SK-N-DZ (cell line): ENCODE measurements at places on chromosomes 11 and 22.

- DNase-seq = no peak
Measured at GRCh38 chr11:581752-582151, 5.5 kb downstream of the PHRF1 start.

DNA sequence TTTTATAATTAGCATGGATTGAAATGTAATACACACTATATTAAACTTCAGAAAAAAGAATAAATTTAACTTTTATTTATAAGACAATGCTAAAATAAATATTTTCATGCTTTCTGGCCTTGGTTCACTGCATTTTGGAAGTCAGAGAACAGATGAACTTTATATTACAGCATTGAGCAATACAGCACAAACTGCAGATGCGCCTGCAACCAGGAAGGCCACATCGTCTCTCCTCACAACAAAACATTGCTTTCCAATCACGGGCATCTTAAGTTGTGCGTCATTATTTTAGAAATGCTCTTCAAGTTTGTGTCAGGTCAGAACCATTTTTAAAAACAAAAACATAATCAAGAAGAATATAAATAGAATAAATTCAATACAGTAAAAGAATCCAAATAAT lies 89.3 kb upstream of the CEP126 start:
- DNase-seq = no peak

DNA sequence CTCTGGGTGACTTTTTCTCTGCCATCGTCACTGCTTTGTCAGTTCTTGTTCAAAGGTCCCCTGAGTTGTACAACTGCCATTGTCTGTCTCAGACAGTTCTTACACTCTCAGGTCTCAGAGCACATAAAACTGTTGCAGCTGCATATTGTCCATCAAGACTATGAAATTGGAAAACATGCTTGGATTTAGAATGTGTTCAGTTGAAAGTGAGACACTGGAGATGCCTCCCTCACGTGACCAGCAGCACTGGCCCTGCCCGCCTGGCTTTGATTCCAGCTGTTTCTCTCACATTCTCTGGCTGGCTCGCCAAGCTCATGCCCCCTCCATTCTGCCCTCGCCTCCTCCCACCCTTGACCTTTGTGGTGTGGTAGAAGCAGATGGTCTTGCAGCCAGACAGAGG lies 244.2 kb downstream of the NTM start:
- DNase-seq = no peak

- DNase-seq = no peak
Measured at GRCh38 chr11:45294499-45294898, 8.4 kb upstream of the SYT13 start.

DNA sequence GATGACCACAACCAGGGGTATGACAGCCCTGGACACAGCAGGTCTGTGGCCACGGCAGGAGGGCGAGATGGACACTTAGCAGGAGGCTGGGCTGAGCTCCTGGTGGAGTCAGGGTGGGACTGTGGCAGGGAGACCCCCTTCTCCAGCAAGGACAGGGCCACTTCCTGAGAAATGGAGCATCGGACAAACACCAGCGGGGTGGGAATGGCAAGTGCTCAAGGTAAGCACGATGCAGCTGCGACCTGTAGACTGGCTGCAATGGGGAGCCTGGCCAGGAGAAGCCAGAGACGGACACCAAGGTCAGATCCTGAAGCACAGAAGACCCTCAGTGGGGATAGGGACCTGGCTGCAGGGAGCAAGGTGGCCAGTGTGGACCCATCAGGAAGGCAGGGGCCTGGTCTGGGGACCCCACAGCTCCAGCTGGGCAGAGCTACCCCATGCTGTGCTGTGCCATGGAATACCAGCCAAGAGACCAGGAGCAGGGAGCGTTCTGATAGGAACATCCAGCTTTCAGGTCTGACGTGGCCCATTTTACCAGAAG lies 29.2 kb downstream of the RSPH14 start:
- DNase-seq = no peak

DNA sequence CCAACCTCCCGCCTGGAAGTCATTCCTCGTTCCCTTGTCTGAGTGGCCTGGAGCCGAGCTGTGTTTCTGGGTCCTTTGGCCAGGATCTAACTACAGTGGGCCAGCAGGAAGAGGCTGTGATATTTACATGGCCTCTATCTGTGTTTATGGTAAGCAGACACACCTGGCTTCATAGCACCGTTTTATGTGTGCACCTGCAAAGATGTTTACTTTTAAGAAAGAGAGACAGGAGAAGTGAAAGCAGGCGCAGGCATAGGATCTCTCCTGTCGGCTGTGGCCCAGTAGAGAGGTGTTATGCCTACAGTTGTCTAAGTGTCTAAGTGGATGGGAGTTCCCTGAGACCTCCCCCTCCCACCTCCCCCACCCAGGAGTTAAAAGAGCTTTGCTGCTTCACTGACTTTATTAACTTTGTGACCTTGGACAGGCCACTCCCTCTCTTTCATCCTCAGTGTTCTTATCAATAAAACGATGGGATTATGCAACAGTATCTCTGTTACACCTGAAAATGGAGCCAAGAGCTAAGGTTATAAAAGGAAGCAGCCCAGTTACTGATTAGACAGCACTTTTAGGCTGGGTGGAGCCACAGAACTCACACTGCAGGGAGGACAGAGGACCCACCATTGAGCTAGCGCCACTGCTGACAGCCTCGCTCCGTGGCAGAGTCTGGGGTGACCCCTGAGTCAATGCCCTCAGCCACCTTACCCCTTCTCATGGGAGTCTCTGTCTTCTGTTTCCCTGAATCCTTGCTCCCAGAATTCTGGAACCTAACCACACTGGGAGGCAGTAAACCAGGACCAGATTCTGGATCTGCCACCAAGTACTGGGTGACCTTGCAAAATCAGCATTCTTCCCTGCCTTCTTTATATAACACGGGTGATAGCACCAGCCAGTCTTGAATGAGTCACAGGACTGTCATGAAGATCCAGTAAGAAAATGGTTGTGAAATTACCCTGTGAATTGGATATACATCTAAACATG lies 22.0 kb downstream of the ST14 start:
- no peak for DNase-seq

- DNase-seq = no peak
Measured at GRCh38 chr22:19823902-19824211, 30.8 kb downstream of the GNB1L start.

DNA sequence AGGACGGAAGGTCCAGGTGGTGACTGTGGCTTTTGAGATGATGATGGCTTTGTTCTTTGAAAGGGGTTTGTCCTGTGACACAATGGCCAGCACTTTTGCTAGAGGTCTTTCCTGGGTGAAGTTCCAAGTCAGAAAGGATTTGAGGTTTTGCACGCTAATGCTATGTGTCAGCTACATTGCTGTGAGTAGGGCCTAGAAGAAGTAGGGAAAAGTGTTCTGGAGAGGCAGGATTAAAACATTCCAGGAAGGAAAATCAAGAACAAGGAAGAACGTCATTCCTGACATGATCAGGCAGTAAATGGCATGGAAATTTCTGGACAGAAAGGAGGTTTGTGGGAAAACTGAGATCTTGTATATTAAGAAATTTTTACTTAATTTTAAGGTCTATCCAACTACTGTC lies 290.7 kb downstream of the NTM start:
- no peak for DNase-seq

- no peak for DNase-seq
Measured at GRCh38 chr11:23680488-23681230, 816.2 kb upstream of the LUZP2 start.

- DNase-seq = peak; percentile 13
Measured at GRCh38 chr11:87722756-87723565, 452.3 kb downstream of the RAB38 start.

DNA sequence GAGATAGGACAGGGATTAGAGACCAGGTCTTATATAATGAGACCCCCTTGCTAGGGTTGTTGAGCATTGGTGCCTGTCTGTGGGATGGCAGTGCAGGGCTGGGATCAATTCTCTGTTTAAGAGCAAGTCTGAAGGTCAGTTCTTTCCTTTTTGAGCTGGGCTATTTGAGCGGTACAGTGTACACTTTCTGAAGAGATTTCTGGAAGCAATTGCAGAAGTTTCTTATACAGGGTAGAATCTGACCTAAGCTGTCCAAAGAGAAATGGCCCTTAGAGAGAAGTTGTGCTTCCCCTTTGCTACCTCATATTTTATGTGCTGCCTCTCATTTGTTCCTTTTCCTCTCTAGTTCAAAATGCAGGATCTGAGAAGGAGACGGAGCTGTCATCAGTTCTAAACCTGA lies 35.8 kb downstream of the CSTPP1 start:
- DNase-seq = no peak

DNA sequence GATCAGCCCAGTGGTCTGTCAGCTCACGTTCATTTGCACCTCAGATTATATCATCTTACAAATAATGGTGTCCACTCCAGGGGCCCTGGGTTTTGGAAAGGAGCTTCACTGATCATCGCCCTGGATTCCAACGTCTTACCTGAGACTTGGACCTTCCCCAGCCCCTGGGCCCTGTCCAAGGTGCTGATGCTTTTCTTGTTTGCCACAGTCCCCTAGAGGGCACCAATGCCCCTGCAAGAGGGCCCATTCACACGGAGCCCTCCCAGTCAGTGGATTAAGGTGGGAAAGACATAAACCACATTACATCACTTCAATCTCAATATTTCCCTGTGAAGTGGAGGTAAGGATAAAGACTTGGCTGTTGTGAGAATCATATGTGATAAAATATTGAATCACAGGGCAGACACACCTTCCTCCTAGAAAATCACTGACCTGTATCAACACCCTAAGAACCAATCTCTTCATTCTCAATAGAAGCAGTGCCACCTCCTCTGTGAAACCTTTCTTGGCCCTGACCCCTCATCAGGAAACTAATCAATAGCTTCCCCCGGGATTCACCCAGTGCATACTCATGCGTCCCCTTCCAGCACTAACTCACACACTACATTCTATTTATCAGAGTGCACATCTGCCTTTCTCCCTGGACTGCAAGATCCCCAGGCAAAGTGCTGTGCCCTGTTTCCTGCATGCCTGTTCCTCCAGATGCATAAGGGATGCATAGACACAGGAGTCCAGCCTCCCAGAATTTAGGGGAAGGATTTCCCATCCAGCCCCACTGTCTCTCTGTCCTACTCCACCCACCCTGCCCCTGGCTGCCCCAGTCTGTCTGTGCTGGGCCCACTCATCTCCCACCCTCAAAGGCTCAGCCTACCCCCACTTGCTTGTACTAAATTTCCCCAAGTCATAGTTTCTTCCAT lies 167.0 kb downstream of the BUD13 start:
- no peak for DNase-seq

DNA sequence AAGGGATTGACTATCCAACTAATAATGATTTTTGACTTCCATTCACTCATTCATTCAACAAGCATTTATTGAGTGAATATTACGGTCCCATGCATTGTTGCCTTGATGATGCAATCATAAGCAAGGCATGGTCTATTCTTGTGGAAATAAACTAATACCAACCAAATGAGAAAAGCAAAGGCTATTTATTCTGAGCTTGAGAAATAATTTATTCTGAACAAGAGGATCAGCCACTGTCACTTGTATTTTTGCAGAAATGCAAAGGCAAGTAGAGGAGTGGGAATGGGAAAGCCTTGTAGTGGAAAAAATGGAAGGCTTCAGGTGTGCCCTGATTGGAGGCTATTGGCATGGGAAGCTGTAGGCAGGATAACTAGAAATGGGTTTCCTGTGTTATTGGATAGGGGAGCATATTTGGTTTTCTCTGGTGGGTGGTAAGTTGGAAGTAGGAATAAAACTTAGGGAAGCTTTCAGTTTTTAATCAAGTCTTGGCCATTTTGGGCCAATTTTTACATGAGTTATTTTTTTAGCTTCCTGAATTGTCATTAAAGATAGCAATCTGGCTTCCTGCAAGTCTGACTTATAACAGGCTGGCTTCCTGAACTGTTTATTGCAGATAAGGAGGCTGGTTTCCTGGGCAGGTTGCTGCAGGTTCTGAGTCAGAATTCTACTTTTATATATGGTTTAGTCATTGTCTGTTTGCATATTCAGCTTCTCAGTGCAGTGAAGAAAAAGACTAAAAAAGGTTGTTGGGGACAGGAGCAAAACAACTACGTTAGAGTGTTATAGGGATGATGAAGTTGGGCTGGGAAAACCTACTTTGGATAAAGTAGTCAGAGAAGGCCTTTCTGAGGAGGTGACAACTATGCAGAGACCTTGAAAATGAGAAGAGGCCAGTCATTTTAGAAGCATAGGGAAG lies 106.7 kb downstream of the APIP start:
- DNase-seq = no peak

DNA sequence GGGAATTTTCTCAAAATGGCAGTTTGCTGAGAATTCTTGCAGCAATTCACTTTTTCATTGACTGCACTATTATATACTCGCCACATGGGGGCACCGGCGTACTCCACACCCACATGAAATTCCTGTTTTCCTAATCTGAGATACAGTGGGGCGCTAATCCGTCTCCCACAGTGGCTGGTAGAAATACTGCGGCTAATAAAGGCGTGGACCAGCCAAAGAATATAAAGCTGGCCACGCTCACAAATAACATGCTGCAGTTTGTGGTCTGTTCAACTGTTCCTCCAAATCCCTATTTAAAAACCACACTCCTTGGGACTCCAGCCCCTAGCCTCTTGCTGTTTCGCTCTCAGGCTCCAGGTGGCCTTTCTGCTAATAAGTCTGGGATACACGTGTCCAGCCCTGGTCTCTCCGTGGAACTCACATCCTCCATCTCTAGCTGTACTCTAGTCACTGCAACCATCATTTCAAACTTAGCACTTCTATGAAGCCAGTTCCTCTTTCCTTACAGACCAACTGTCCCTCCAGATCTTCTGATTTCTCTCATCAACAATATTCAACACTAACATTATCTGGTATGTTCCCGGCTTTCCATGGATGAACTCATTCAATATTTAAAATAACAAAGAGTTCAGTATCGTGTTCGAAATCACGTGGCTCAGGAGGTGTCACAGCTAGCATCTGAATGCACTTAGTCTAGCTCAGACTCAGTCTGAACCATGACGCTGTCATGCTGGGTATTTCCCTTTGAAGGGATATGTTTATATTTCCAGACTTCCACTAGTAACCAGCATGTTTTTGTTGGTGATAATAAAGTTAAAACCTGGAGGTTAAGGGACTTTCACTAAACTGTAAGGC lies 22.0 kb downstream of the TBRG1 start:
- peak; percentile 65 for DNase-seq
